Stimulated activated CD4-positive, alpha-beta T cell treated with anti-CD3 and anti-CD28 coated beads, Interleukin-1b, Interleukin-23, amount 100 ng/mL, for 4 hours (primary cell): ENCODE measurements at places on chromosomes 16 and 17.

DNA sequence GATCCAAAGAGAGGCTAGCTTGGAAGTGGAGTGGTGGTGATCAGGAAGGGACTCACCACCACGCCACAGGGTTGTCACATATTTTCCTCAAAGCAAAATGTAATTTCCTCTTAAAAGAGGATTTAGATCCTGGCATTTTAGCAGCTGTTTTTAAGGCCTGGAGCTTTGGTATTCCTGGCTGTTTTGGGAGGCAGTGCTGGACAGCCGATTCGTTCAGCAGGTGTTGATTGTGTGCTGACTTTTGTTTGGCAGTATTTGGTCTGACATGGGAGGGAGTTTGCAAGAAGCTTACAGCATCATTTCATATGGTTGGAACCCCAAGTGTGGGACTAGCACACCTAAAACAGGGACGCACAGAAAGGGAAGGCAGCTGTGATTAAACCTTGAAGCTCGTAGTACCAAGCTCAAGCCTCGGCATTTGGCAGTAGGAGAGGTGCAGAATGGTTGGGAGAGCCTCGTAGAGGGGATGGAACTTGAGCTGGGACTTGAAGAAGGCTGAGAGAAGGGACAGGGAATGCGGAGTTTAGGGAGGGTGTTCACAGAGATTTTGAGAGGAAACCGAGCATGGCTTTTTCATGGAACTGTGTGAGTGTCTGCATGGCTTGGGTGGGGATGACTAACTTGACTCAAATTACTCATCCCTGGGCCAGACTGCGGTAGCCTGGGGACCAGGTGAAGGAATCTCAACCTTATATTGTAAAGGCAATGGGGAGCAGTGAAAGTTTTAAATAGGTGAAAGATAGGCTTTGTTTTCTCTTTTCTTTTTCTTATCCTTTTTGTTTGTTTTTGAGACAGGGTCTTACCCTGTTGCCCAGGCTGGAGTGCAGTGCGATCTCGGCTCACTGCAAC lies 52.3 kb downstream of the RPTOR start:
- DNase-seq, result no peak

GRCh38 chr16:456891-457483 lies 31.5 kb downstream of the RAB11FIP3 start:
- DNase-seq, result no peak

GRCh38 chr16:13883276-13883675 lies 36.7 kb upstream of the ERCC4 start:
- no peak for DNase-seq

GRCh38 chr16:80103463-80103862 lies 437.3 kb upstream of the DYNLRB2 start:
- no peak for DNase-seq

DNA sequence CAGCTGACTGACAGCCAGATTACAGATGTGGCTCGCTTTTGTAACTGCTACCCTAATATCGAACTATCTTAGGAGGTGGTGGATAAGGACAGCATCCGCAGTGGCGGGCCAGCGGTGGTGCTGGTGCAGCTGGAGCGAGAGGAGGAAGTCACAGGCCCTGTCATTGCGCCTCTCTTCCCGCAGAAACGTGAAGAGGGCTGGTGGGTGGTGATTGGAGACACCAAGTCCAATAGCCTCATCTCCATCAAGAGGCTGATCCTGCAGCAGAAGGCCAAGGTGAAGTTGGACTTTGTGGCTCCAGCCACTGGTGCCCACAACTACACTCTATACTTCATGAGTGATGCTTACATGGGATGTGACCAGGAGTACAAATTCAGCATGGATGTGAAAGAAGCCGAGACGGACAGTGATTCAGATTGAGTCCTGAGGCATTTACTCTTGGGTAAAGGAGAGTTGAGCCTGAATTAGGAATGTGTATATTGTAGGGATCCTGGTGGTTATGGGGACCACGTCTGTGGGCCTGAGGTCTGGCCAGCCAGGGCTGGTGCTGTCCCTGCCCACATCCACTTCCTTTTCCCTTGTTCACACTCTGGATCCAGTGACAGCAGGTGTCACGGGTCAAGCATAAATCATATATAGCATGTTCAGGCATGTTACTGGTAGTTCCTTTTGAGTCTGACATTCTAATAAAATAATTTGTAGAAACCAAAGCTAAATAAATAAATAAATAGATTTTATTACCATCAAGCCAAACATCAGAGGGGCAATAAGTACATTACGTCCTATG lies 89.0 kb upstream of the SMURF2 start:
- DNase-seq, result no peak

DNA sequence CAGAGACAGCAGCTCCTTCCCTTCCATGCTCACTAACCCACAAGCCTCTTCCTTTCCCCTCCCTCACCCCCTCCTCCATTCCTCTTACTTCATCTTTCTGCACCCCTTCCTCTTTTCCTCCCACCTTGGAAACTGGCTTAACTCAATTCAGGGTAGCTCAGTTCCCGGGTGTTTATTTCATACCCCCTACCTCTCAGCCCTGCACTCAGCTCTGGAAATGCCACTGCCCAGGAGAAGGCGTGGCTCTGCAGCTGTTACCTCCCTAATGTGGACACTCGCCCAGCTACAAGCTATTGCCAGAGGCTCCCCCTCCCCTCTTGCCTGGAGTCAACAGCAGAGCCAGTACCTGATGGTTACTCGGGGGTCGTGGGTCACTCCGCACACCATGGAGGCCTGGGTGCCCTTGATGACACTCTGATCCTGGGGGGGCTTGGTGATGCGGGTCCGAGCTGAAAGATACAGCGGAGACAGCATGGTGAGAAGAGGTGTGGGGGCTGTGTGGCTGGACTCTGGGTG lies 118.4 kb upstream of the CDC42EP4 start:
- DNase-seq, result no peak
